ENCODE measurements at places on chromosomes 2 and 18. TPM values are rescaled to one million over a fixed set of nuclear protein-coding genes. Genes with fewer than 3 reads are reported as not detected.
A peak's percentile ranks its signal among the peaks of the same experiment; 100 is the strongest.

DNA sequence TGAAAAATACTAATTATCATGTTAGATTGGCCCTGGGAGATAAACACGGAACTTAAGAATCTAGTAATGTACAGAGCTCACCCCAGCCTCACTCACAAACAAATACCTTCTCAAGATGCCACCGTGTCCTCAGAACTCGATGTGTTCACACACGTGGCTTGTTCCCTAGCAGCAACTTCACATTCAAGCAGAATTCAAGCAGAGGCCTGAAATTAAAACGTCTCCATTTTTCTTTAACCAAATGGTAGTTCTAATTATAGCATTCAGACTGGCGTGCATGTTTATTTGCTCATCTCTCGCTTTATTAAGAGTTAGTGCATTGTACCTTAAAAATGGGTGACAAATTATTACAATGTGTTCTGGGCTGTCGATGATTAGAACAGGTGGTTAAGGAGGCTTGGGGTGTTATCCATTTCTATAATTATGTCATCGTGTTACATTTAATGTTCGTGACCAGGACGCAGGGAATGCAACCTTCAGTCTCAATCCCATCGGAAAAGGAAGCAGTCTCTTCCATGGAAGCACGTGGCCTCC lies 57.3 kb upstream of the SLC66A3 start:
- no peak for DNase-seq

DNA sequence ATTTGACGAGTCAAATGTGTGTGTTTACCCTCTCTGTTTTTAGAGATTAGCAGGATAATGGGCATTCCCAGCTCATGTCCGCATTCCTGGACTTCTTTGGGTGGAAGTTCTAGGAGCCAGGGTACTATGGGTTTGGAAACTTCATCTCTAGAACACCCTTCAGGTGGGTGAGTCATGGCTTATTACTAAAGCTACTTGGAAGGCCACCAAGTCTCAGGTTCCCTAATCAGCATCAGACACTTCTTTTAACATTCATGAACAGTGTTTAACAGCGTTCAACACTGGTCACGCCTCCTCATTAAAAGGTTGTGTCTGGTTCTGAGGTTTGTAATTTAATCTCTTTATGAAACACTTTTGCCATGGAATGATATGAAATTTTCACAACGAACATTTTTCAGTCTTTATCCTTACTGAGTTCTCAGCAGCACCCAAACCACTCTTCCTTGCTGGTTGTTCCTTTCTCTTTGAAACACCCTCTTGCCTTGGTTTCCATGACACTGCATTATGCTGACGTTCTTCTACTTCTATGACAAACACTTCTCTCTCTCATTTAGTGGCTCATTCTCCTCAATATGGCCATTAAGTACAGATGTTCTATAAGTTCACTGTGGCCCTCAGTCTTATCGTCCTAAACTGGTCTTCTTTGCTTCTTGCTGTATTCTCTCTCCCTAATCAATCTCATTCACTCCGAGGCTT lies 49.3 kb downstream of the MMADHC start:
- no peak for DNase-seq

- no peak for DNase-seq
Measured at GRCh38 chr2:140835079-140835478, 1295.7 kb downstream of the LRP1B start.

DNA sequence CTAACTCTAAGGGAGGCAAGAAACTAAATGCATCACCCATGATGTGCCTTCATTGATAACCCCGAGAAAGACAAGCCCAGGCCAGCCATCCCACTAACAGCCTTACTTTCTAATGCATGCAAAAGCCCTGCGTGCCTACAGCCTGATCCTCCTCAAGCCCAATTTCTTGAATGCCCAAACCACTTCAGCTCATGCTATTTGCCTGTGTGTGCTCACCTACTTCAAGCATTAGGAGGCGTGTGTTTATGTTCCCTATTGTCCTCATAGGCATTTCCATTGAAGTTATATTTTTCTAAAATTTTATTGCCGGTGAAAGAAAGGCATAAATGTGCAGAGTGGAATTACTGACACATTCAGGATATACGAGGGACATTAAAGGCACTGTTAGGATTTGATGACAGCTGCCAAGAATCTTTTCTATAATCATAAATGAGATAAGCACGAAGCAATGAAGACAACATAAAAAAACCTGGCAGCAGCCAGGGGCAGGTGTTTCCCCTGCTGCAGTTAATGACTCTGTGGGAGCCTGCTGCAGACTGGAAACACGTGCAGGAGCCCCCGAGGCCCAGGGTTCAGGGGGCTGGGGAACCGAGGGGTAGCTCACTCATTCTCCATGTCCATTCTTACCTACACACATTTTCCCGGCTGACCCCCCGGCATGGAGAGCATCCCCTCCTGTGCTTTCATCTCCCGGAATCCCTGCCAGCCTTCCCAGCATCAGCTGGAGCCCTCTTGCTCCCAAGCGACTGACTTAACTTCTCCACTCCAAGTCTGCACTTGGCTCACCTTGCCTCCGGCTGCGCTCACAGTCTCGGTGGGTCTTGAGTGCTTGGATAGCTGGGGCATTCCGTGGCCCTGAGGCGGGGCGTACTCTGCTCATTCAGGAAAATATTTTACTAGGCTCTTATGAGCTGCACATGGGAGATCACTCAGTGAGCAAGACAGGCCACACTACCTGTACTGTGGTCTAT lies 292.3 kb upstream of the SIX2 start:
- peak; percentile 30 for DNase-seq

Gene RMC1
- 17.2 TPM for polyA plus RNA-seq

Gene RPRM
- polyA plus RNA-seq: 8.5 TPM

DNA sequence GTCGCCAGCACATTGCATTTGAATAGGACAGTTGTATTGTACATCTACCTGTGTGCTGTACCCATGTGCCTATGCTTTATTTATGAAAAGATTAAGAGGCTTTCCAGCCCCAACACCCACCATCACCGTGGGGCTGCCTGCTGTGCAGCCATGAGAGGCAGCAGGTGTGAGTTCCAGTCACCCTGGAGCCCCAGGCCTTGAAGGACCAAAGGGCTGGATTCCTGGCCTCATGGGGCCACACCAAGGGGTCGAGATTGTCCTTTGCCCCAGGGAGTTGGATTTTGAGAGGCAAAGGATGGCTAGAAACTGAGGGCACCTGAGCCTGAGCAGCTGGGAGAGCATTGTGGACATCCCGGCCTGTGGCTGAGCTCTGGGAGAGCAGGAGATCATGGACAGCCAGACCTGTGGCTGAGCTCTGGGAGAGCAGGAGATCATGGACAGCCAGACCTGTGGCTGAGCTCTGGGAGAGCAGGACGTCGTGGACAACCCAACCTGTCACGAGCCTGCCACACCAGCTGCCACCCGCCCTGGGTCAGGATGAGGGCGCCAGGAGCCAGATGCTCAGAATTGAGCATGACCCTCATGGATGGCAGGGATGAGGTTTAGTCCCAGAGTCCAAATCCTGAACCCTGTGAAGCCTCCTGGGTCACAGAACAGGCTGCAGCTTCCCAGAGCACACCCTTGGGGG lies 182.5 kb upstream of the RAB6C start:
- DNase-seq: no peak

Gene ACADL
- polyA plus RNA-seq: 5.1 TPM

DNA sequence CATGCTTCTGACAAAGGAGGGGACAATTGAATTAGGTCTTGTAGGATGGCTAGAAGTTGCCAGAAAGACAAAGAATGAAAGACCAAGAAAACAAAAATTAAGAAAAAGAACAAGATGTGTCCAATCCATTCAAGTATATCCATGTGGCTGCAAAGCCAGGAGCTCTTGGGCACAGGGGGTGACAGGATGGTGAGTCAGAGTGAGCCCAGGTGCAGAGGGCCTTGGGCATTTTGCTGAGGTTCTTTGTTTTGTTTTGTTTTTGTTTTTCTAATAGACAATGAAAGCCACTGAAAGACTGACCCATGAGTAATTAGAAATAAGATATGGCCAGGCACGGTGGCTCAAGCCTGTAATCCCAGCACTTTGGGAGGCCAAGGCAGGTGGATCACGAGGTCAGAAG lies 104.6 kb upstream of the KLHL29 start:
- DNase-seq: no peak

DNA sequence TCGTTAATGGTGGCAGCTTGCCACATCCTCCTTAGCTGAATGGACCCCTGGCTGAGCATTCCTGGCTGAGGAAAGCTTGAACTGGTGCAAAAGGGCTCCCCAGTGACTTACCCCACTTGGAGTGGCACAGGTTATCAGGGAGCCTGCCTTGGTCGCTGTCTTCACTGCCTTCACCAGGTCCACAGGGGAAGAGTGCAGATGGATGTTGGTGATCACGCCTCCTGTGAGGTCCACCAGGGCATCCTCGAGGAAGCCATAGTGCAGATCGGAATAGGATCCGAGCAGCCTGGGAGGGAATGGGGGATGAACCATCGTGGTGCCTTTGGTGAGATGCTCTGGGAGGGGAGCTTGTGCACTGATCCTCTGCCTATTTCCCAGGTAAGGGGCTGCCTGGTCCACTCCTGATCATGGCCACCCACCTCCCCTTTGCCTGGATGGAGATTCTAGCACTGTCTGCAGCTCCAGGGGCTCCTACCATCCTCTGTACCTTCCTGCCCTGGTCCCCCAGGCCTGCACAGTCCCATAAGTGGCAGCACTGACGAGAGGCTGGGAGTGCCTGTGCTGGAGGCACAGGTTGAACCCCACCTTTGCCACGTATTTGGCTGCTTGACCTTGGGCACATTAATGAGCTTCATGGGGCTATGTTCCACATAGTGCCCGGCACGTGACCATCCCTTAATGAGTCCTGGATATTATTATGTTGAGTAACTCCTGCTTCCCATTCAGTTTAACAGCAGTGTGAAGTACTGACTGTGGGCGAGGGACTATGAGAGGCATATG lies 43.0 kb downstream of the CAPN13 start:
- DNase-seq: no peak

GRCh38 chr2:69704446-69704845 lies 37.5 kb upstream of the ANXA4 start:
- no peak for DNase-seq

DNA sequence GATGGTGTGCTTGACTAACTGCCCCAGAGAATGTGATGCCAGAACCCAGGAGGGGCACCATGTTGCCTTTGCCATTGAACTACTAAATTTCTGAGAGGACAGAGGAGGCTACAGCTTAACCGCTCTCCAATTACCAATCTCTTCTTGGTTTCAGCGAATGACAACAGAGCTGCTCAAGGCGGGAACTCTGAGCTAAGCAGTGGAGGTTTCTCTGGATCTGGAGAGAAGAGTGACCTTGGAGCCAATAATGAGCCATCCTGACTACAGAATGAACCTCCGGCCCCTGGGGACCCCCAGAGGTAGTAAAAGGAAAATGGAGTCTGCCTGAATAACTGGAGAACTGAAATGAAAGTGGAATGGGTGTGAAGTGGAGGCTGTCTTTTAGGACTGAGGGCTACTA lies 53.2 kb downstream of the DIS3L2 start:
- no peak for DNase-seq

Gene EFR3B
- 5.9 TPM for polyA plus RNA-seq

Gene RNF152
- polyA plus RNA-seq: 5.7 TPM

DNA sequence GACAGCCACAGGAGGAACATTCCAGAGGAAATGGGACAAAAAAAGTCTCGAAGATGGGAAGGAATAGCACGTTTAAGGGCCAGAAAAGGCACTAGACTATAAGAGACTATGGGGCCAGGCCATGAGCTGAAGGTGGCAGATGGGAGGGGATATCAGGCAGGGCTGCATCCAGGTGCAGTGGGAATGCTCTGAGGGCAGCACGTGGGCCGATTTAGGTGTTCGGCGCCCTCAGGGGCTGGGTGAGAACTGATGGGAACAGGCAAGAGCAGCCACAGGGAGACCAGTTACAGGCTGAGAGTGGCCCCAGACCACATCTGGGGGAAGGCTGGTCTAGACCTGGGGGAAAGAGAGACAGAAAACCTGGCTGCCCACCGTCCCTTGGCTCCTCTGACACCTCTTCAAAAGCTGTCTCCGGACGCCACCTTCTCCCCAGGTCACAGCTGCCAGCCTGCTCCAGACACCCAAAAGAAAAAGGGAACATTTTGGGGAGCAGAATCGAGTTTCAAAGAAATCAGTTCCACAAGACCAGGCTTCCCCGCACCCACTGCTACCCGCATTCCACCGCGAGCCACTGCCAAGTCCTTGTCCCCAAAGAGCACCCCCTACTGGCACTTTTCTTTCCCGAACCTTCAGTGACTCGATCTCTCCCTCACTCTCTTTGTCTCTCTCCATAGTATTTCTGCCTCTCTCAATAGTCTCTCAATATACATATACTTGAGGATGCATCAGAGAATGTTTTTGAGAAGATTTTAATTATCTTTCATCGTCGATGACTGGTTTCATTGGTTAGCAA lies 190.1 kb upstream of the AGAP1 start:
- no peak for DNase-seq
